ENCODE measurements at places on chromosomes 3 and 15.

DNA sequence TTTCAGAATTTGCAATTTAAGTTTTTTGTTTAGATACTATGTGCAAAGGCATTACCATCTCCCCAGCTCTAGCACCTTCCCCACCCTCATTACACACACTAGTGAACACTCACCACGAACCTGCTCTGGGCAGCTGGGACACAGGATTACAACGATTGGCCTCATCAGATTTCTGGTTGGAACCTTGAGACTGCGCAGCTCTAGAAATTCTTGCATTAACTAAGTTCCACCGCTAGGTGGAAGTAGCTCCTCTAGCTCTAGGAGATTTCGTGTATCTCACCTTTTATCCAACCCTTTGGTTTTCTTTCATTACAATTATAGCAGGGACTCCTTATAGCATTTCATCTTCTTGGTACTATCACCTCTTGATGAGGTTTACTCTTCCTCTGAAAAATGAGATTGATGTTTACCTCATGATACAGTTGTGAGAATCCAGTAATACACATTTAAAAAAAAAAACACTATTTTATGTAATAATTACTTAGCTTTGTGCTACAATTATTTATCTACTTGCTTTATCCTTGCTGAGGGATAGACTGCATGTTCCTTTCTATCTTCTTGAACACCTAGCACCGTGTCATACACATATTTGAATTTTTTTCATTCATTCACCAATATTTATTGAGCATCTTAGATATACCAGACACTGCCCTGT lies 28.7 kb upstream of the PLOD2 start:
- no peaks in the 10 kb centered on the region for H3K27me3 ChIP-seq
- H3K36me3 ChIP-seq: no peaks in the 10 kb centered on the region
- H3K27ac ChIP-seq: no peak overlapping the region
- H3K4me3 ChIP-seq: no peak overlapping the region
- DNase-seq: no peak

DNA sequence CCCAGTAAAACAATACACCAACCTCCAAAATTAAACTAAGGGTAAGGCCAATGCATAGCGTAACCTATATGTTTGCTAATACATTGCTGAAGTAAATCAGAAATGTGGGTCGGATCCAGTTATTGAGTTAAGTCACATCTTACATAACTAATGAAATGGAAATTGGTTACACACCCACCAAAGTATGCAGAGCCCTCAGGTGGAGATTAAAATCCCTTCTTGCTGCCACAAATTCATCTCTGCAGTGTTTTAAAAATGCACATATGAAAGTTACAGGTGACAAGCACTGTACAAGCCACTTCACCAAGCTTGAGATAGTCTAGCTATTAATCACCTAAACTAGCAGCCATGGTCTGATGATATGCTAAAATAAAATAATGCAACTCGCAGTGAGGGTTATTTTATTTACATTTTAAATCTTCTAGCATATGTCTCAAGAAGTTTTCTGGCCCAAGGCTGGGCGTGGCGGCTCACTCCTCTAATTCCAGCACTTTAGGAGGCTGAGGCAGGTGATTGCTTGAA lies 130.6 kb downstream of the AQP9 start:
- no peaks in the 10 kb centered on the region for H3K27me3 ChIP-seq
- DNase-seq: no peak
- H3K36me3 ChIP-seq: peaks cover 5% of the 10 kb centered on the region
- no peak overlapping the region for H3K4me3 ChIP-seq

DNA sequence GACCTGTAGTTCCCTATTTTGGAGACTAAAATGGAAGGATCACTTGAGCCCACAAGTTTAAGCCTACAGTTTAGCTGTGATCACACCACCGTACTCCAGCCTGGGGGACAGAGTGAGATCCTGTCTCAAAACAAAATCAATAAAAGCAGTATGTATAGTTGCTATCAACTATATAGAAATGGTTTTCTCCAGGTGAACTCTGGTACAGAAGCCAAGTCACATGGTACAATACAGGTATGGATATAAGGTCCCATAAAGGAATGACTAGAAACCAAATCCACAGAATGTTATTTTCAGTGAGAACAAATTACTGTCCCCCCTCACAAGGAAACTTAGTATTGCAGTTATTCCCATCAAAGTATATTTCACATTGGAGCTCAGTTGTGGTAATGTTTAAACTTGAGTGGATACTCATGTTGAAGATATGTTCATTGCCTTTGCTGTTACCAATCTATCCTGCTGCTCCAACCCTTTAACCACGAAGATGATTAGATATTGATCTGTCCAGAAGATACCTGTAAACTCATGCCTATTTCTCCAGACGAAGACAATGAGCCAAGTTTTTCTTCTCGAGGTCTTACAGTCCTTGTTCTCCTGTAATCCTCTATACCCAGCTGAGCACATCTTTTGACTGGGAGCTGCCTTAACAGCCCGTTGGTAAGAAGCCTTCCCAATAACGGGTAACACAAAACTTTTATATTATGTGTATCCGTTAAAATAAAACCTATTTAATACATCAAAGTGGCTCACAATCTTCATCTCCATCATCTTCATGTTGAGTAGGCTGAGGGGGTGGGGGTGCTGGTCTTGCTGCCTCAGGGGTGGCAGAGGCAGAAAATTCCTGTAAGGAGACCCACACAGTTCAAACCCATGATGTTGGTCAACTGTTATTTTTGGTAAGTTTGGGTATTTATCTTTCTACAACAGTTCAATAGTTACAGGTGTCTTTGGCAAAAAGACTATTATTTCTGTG lies 24.6 kb downstream of the TRA2B start:
- peaks cover 5% of the 10 kb centered on the region for H3K36me3 ChIP-seq
- no peaks in the 10 kb centered on the region for H3K4me1 ChIP-seq
- no peak overlapping the region for H3K27ac ChIP-seq
- DNase-seq: no peak

GRCh38 chr3:53773611-53774368 lies 72.4 kb downstream of the CHDH start:
- H3K27ac ChIP-seq: no peak overlapping the region
- H3K27me3 ChIP-seq: no peaks in the 10 kb centered on the region
- H3K4me1 ChIP-seq: no peaks in the 10 kb centered on the region

DNA sequence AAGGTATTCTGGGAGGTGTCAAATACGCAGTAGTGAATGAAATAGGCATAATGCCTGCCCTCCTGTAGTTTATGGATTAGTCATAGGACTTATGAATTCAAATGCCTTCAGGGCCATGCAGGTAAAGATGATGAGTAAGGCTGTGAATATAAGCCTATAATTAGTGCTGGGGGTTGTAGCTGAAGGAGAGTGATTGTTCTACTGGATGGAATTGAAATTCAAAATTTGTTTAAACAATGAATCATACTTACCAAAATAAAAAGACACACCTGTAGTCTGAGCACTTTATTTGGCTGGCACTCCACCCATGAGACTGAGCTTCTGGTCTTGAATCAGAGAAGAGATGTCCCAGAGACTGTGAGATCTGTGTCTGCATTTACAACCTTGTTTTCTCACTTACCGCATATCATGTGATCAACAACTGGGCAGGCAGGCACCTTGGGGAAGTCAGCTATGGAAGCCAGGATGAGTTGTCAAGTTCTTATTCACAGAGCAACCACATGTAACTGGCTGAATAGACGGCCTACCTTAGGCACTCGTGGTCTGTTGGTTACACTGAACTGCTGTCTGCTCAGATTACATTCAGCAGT lies 291.8 kb downstream of the NAALADL2 start:
- no peaks in the 10 kb centered on the region for H3K36me3 ChIP-seq
- peak overlapping the region; percentile 10 for H3K27ac ChIP-seq
- no peaks in the 10 kb centered on the region for H3K27me3 ChIP-seq
- H3K4me1 ChIP-seq: no peaks in the 10 kb centered on the region

GRCh38 chr15:59313641-59314332 lies 58.9 kb downstream of the MYO1E start:
- H3K27me3 ChIP-seq: no peaks in the 10 kb centered on the region
- H3K36me3 ChIP-seq: no peaks in the 10 kb centered on the region
- peaks cover 15% of the 10 kb centered on the region for H3K4me1 ChIP-seq
- H3K27ac ChIP-seq: peak overlapping the region; percentile 51
- H3K4me3 ChIP-seq: no peak overlapping the region
